ENCODE measurements at places on chromosomes 7 and 10.

GRCh38 chr10:103507235-103508191, 14.0 kb downstream of the NEURL1 start:
- no peak for DNase-seq

GRCh38 chr7:74289659-74290552, 699 bp downstream of the CLIP2 start:
- DNase-seq, result peak; percentile 34

GRCh38 chr7:2805213-2805944, 38.7 kb downstream of the GNA12 start:
- DNase-seq, result no peak

DNA sequence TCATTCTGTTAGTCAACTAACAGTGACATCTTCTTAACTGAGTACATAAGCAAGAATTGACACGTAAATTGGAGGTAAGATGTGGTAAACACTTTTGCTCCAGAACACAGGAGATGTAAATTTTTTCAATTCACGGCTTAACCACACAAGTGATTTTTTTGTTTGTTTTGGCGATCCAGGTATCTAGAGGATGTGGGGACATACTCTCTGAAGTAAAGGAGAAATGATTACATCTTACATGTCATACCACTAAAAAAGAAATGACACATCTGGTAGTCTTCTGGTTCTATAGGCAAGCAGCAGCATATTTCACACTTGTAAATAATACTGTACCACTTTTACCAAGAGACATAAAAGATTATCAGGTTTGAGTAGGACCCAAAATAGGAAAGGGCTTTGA, 200.3 kb upstream of the ZWINT start:
- DNase-seq, result no peak

GRCh38 chr7:158587162-158588084, at the start of gene PTPRN2:
TSS of gene PTPRN2 (minus strand) at chr7:158587823.
- DNase-seq, result peak; percentile 45

DNA sequence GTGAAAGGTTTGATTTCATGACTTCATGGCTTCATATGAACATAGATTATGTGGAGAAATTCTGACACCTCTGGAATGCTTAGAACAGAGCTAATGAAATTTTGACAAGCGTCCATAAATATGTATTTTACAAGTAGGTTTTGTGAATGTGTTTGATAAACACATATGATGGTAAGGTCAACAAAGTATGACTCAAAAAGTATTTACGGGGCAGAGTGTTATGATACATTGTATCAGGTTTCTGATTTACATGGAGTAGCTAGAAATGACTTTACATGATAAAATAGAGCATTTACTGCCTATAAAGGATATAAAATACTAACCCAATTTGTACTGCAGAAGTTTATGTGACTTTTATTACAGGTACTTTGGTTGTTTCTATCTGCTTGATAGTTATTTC, 206.3 kb downstream of the MDFIC start:
- DNase-seq, result no peak

GRCh38 chr7:124497176-124497575, 268.4 kb downstream of the GPR37 start:
- DNase-seq, result no peak

DNA sequence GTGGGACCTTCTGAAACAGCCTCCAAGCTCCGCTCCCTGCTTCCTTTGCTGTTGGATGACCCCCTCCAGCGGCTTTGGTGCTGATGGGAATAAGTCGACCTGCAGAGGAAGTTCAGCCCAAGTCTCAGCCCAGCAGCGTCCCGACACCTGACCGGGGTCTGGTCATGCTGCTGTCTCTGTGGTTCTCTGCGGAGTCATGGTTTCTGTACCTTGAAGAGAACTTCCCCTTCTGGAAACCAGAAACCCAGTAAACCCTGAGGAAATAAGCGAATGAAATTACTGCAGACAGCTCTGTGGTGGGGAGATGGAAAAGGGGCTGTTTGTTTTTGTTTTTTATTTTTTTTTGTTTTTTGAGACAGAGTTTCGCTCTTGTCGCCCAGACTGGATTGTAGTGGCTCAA, 18.3 kb upstream of the ZNF12 start:
- DNase-seq, result no peak

DNA sequence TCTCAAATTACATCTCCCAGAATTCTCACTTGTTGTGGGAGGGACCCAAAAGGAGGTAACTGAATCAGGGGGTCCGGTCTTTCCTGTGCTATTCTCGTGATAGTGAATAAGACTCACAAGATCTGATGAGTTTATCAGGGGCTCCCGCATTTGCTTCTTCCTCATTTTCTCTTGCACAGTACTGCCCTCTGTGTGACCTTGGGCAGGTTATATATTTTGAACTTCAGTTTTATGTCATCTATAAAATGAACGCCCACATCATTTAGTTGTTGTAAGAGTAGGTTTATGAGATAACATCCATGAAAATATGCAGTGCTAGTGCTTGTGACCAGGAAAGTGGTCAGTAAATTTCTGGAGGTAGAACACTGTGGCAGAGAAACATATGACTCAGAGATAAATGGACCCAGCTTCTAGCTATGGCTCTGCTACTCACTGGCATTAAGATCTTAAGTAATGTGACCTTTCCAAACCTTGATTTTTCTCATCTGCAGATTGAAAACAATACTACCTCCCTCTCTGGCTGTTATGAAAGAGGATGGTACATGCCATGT, 44.3 kb downstream of the SCRN1 start:
- no peak for DNase-seq

DNA sequence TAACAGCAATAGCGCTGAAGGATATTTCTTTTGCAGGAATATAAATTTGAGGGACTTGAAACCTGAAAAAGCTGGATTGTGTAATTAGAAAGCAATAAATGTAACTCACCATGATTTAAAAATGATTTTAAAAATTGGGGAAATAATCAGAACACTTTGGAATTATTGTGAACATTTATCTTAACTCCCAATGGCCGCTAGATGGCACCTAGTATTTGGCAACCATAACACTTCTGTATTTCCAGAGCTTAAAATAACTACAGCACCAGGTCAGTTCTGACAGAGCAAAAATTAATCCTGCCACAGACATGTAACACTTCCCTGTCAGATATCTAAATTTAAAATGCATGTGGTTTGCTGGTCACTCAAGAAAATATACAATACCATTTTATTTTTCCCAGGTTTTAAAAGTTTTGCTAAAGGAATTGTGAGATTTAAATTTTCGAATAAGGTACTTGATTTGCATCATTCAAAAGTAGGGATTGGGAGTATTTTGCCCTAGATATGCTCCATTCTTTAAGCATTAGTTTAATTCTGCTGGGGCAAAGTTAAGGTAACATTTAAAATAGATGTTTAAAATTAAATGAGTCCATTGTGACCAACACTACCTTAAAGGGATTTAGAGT, 144.5 kb downstream of the PPP1R3A start:
- DNase-seq, result no peak

DNA sequence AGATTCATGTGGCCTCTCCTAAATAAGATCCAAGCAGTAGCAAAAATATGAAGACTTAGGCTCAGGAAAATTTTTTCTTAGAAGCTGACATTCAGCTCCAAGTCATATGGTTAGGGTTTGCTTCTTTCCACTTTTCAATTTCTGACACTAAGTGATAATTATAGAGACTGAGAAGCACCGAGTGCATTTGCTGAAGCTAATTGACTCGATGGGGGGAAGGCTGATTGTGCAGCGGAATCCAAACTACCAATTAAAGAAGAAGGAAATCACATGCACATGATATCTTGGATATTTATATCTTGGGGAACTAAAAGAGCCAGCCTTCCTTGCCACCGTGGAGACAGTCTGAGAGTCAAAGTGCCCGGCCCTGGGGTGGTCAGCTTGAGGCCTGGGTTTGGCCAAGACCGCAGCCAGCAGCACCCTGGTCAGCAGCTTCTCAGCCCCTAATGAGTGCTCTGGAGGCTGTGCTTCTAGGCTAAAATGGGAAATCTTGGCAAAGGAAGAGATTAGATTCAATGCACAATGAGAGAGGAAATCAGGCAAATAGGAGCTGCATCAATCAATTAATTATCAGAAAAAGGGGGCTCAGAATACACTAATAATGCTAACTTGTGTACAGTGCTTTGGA, 589.3 kb downstream of the NRG3 start:
- DNase-seq, result no peak

- no peak for DNase-seq
Measured at GRCh38 chr10:17474595-17475323, 20.4 kb upstream of the ST8SIA6 start.

GRCh38 chr7:24108906-24109376, 175.0 kb upstream of the NPY start:
- no peak for DNase-seq

GRCh38 chr10:100349672-100350071, 2.6 kb downstream of the SCD start:
- DNase-seq, result no peak

GRCh38 chr7:1986366-1987083, 246.2 kb downstream of the MAD1L1 start:
- DNase-seq, result peak; percentile 61

DNA sequence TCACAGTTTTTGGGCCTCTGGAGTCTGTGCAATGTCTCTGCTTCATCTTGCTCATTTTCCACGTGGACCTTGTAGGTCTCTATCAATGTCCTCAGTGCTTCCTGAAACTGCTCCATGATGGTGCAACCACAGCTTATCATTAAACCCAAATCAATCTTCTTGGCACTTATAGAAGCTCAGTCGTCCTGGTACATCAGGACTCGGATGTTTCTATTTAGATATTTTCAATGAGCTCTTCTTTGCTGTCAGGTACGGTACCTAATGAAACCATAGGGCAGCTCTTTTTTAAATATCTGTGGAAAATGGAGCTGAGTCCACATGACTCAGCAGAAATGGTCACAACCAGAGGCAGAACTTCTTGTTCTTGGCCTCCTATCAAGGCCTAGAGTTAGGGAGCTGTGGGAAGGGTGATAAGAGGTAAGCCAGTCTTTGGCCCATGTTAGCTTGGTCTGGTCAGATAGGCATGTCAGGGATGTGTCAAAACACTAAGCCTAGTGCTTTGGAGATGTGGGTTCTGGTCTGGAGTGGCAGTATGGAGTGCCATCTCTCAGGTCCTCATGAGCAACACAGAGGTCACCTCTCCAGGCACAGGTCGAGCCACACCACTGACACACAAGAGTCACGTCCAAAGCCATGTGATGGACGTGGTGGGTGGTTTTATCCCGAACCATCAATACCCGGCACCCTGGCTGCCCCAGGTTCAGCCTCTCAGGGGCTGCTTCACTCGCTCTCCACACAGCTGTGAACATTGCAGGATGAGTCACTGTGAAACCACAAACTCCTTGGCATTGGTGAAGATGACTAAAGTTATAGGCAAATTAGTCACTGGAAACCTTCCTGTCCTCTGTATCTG, 87.0 kb downstream of the TBXAS1 start:
- peak; percentile 60 for DNase-seq

DNA sequence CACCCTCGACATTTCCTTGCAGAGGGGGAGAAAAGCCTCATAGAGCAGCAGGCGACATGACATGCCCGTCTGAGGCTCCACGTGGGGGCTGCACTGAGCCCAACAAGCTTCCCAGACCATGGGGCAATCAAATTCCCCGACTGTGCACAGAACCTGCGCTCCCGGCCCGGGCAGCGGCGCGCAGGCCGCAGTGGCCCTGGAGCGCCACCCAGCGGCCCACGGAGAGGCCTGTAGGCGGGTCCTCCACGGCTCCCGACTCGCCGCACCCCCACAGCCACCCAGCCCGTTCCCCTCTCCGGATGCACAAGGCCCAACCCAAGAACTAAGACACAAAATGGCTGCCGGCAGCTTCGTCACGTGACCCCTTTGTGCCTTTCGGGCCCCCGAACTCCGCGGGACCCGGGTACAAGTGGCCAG, 816 bp downstream of the EPC1 start:
- peak; percentile 96 for DNase-seq

DNA sequence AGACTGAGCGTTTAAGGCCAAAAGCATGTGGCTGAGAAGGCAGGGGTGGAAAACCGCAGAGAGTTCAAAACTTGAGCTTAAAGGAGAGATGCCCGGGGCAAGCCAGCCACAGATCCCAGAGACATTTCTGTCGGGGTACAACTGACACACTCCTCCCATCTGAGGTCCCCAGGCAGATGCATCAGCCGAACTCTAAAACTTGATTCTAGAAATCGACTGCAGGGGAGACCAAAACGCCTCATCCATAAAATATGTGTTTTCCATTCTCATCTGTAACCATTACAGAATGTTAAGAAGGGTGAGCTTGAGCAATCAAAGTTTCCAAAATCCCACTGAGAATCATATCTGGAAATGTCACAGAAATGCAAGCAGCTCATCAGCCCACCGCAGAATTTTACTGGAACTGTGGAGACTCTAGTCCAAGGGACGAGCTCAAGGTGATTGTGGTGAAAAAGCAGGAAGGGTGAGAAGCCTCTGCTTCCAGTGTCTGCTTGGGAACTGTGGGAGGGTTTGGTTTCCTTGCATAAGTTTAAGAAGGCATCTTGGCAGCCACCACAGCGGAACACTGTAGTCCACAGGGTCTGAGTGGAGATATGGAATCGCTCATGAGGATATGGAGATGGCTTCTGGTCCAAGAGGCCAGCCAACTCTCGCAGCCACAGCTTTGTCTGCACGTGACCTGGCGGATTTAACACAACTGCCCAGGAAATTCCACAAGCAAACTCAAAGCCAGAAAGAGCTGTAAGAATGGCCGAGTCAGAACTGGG, 249.2 kb downstream of the SFMBT2 start:
- no peak for DNase-seq

DNA sequence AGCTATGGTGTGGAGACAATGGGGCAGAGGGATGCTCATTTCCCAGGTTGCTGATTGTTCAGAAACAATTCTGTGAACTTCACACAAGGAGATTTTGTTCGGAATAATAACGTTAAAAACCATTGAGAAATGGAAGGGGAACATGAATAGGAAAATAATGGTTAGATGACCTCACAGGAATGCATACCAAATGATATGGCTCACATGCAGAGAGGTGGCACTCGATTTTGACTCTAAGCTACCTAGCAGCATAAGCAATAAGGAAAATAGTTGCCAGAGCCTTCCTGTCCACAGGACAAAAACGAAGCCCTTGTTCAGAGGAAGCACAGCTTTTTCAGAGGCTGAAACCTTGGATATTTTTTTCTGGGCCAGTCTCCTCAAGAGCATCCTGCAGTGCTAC, 293.1 kb downstream of the ZEB1 start:
- DNase-seq, result no peak

GRCh38 chr7:68321776-68322496, 1276.3 kb upstream of the AUTS2 start:
- DNase-seq, result no peak

- DNase-seq, result no peak
Measured at GRCh38 chr7:1323178-1324027, 90.7 kb downstream of the UNCX start.

- DNase-seq, result peak; percentile 9
Measured at GRCh38 chr10:16950656-16951601, 133.7 kb upstream of the RSU1 start.

DNA sequence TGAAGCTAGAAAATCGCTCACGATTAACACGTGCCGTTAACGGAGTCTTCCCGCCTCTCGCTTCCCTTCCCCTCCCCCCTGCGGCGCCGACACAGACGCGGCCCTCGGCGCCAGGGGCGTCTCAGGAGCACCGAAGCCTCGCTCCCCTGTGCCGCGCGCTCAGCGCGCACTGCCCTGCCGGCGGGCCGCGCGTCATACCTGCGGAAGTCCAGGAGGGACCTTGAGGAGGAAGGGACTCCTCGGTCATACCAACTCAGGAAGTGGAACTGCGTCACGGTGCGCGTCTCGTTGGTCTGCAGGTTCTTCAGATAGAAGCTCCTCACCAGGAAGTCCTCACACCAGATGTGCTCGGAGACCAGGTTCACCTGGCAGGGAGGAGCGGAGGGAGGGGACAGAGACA, 239.6 kb downstream of the DNAJB6 start:
- peak; percentile 84 for DNase-seq

GRCh38 chr10:62034096-62034640, 132.7 kb downstream of the ARID5B start:
- no peak for DNase-seq

GRCh38 chr7:27154369-27154768, 2.0 kb upstream of the HOXA3 start:
- no peak for DNase-seq
